ENCODE measurements at places on chromosomes 3 and 15.

GRCh38 chr3:28150465-28151206, 90.8 kb upstream of the CMC1 start:
- no peak for DNase-seq

- DNase-seq: no peak
Observed at GRCh38 chr3:31958701-31959152, 22.3 kb downstream of the OSBPL10 start.

GRCh38 chr3:39118079-39118478, 10.6 kb downstream of the TTC21A start:
- DNase-seq: no peak

DNA sequence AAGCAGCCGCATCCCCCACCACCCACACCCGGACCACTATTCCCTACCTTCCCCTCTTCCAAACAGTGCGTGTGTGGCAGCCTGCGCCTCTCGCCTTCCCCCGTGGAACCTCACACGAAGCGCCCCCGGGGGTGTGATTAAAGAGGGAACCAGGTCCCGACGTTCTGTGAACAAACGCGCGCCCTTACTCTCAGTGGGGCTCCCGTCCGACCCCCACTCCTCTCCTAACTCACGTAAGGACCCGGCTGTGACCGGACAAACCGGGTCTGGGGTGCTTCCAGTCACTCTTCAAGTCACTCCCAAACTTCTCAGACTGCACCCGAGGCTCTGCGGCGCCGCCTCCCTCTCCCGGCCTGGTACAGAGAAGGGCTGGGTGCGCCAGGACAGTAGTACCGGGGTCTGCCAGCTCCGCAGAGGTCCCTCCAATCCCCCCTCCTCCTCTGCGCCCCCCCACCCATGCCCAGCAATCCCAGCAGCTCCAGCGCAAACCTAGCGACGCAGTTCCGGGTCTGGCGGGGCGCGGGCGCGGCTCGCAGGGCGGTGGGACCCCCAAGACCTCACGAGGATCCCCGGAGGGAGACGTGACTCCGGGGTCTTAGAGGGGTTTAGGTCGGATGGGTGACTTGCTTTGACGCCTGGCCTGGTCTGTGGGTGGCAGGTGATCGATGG, 574 bp downstream of the DUOXA1 start:
- DNase-seq: no peak

DNA sequence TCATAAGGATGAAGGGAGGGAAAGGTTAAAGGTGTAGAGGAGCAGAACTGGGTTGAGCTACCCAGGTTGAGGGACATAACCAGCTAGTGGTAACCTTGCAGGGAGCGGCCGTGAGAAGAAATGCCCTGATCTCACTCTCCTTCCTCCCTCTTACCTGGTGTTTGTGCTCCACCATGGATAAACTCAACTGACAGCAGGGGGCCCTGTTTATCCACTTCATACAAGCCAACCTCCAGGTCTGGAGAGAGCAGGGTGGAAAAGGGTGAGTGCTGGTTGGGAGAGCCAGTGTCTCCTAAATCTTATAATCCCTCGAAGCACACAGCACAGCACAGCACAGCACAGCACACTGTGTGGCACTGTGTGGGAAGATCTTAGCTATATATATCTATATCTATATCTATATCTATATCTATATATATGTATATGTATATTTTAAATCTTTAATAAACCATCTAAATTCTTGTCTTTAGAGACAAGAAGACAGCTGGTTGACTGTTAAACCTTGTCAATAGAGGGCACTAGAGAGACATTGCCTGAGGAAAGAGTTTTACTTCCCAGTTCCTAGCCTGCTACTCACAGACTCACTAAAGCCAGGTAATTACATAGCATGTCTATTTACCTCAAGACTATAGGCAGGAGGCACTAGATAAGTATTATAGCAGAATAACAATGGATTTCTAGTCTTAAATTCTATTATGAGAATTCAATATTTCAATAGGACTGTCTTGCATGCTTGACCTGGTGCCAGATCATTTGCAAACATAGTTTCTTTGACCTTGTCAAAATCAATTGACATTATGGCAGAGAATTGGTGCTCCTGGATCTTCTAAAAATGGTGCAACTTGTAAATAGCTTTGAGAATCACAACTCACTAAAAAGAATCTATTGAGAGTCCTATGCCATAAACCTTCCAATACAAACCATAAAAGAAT, 21.7 kb upstream of the FMN1 start:
- peak; percentile 10 for DNase-seq

- DNase-seq: no peak
Observed at GRCh38 chr3:4503050-4503449, 9.9 kb downstream of the ITPR1 start.

GRCh38 chr3:36941658-36942057, 3.2 kb downstream of the TRANK1 start:
- DNase-seq: no peak

DNA sequence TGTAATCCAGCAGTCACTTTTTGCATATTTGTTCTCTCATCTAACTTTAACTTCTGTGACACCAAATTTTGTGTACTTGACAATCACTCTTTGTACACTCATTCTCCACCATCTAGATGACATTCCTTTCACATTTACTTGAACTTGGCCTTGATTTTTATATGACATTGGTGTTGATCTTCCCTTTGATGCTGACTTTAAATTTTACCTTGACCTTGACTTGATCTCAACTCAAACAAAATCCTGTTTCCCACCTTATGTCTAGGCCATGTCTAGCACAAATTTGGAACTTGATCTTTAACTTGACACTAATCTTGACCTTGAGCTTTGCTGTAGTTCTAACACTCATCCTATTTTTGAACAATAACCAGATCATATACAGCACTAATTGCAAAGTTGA, 33.2 kb downstream of the ROPN1B start:
- no peak for DNase-seq

DNA sequence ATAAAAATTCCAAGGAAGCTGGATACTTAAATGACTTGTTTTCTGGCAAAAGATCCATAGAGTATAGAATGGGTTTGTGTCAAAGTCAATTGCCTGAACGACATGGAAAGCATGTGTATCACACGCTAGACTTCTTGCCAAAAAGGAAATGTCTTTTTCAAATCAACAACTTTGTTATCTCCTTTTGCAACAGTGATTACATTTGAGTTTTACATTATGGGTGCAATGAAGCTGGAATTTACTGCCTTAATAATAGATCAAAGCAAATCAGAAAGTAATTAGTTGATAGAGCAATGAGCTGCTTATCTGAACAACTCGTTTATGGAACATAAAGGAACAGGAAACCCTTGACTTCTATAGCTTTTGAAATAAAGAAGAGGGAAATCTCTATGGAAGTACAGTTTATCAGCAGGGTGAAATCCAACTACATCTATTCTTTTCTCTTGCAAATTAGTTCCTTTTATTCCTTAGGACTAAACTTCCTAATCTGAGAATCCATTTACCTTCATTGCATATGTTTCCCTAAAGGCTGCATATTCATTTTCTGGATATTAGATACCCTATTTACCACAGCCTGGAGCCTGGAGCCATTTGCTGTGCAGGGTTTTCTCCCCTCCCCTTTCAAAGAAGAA, 415.1 kb upstream of the NECTIN3 start:
- no peak for DNase-seq

GRCh38 chr3:47578691-47579632, at the start of gene CSPG5:
Gene CSPG5, minus strand, starts transcription at chr3:47578865. Its CDS starts 172 bp downstream, at chr3:47578693.
- DNase-seq: no peak

- DNase-seq: no peak
Observed at GRCh38 chr15:55319537-55320237, 665 bp downstream of the PIGB start.

DNA sequence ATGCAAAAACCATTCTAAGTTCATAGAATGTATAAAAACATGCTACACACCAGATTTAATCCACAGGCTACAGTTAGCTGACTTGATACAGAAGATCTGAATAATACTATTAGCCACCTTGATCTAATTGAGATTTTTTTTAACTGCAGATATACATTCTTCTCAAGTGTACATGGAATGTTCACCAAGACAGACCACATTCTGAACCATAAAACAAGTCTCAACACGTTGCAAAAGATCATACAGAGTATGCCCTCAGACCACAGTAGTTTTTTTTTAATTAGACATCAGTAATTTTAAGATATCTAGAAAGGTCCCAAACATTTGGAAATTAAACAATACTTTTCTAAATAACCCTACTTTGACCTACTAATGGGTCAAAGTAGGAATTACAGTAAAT, 83.3 kb downstream of the FGF7 start:
- peak; percentile 24 for DNase-seq

GRCh38 chr3:41158947-41159346, 40.4 kb upstream of the CTNNB1 start:
- DNase-seq: no peak

DNA sequence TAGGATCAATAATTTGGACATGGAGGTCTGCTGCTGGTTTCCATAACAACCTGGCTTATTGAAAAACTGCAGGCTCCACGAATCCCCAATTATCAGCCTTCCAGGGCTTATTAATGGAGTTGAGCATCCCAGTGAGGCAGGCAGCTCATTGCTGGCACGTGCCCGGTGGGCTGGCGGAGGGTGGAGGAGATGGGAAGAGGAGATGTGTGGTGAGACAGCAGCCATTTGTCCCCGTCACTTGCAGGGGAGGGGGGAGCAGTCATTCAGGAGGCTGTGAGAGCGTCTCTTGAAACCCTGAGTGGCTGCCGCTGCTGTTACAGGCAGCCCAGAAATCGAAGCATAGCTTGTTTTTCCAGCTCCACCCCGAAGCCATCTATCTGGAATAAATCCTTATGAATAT, 70.6 kb downstream of the GAP43 start:
- no peak for DNase-seq

DNA sequence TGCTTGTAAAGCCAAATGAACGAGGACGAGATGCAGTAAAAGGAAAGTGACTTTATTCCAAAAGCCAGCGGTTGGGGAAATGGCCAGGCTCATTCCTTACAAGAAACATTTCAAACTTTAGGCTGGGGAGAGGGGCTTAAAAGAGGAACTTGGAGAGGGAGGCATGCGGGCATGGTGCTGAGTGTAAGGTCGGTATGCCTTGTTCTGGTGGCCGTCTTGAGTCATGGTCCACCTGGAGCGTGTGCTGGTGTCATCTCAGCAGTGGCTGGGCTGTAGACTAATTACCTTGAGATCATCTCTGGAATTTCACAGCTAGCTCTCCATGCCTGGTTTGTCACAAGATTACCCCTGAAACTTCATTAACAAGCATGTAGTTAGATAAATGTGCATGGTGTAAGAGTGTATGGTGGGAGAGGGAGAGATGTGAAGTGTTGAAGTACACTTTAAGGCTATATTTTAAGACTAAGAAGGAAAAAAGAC, 156.4 kb upstream of the PFN2 start:
- no peak for DNase-seq

DNA sequence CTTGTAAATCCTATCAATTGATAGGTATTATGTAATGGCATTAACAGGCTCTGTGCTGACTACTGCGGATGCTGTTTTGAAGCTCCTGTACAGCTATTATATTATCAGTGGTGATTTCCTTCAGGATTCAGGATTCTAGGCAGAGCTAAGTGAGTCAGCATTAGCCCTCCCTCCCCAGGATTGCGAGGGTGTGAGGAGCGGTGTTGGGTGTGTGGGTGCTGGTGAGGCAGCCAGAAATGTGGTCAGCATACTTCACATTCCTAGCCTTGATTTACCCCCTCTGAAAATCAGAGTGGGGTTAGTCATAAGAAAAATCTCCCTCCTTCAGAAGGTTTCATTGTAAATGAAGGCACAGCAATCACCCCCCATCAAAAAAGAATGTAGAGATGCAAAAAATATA, 72.5 kb downstream of the SNTN start:
- peak; percentile 97 for DNase-seq

DNA sequence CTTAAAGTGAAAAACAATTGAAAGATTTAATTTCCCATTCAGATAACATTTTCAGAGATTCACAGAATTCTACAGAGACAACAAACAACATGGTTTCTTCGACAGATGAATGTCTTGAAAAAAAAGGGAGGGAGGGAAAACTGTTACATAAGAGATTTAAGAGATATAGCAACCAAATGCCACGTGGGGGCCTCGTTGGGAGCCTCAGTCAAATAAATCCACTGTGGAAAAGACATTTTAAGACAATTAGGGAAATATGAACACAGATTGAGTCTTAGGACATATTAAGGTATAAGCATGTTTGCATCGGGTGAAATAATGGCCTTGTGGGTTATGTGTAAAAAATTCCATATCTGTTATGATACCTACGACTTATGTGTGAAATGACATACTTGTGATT, 5.0 kb upstream of the PRRT3 start:
- DNase-seq: no peak

DNA sequence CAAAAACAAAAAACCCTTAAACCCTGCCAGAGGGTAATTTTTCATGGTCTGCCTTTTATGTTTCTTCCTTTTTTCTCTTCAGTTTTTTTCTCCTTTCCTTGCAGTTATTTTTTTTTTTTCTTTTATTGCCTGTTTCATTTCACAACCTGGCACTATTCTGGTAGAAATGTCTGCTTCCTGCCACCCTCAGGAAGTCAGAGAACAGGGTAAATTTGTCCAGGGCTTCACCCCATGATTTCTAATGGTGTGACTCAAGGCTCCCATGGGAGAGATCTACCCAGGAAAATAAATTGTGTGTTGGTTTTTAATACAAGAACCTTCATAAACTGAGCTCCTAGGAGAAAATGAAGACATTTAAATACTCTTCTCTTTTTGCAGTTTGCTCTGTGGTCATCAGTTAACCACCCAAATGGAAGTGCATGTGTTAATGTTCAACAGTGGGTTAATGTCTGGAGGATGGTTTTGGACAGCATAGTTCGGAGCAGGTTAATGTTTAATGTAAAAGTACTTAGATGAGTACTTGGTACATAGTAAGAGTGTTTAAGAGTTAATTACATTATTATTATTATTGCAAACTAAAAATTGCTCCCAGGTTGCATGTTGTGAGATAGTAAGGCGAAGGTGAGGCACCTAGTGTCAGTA, 45.9 kb downstream of the CGNL1 start:
- DNase-seq: no peak

DNA sequence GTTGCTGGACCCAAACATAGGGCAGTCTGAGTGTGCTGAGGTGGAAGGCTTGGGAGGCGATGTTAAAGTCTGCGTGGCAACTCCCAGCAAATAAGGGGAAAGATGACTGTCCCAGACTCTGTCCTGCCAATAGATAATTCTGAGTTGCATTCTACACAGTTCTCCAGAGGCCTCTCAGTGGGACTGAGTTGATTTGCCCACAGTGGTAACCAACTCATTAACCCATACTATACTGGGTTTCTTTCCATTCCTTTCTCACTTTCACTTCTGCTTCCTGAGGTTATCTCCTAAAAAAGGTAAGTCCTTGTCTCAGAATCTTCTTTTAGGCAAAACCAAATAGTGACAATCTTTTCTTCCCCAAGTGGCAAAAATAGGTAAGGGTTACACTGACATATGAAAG, 549.9 kb upstream of the DPPA4 start:
- DNase-seq: no peak

GRCh38 chr3:192986379-192986778, 68.7 kb upstream of the MB21D2 start:
- DNase-seq: peak; percentile 54

DNA sequence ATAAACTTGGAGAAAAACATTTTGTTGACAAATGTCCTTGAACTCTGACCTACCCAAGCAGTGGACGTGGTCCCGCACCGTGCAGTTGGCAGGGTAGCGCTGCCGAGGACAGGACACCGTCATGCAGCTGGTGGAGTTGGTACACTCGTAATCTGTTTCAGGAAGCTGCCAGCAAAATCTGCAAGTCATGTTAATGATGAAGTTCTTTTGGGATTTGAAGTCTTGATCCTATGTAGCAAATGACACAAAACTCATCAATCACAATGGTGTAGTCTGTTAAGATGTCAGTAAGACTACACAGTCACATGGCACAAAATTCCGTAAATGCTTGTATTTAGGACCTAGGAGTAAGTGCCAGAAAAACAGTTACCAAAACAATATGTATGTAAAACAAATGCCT, 5.5 kb downstream of the TM2D3 start:
- DNase-seq: peak; percentile 45
